Testis (tissue), 5 donors: ENCODE measurements at places on chromosomes 6 and 20.

DNA sequence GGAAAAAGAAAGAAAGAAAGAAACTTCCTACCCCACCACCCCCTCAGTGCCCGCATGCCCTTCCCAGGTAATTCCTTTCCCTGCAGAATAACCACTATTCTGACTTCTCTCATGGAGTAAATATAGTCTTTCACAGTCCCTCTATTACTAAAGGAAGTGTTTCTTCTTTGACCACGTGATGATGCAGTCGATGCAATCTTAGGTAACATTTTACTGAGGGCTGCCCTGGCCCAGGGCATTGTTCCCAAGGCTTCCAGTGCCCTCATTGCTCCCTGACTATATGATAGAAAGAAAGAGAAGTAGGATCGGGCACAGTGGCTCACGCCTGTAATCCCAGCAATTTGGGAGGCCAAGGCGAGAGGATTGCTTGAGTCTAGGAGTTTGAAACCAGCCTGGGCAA is 29.1 kb downstream of the ARHGAP40 start:
- H3K4me1 ChIP-seq = no peaks in the 10 kb centered on the region
- H3K4me3 ChIP-seq = no peak overlapping the region
- no peaks in the 10 kb centered on the region for H3K27me3 ChIP-seq
- no peaks in the 10 kb centered on the region for H3K36me3 ChIP-seq
- no peak overlapping the region for H3K27ac ChIP-seq

DNA sequence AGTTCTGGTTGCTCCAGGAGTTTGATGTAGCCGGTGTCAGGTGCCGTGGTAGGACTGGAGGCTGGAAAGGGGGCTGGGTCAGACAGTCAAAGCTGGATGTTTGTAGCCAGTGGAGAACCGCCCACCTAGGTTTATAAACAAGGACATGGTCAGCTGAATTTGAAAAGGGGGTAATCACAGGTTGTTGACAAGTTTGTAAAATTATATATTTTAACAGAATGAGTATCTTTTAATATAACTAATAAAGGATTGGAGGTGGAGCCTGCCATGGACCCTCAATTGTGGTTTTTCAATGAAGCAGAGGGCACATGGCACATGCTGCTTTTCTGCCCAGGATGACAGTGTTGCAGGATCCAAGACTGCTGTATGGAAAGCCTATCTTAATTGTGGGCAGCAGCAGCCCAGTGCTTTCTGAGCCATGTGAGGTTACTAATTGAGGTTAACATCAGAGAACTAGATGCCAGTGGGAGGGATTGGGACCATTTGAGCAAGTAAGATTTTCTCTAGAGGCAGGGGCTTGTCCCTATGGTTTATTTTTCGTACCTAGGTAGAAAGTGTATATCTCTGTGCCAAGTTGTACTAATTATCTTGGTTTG is 9.7 kb downstream of the HECA start:
- no peak for DNase-seq
- H3K36me3 ChIP-seq = no peaks in the 10 kb centered on the region
- H3K27ac ChIP-seq = no peak overlapping the region

- H3K36me3 ChIP-seq = no peaks in the 10 kb centered on the region
- H3K4me1 ChIP-seq = peaks cover 24% of the 10 kb centered on the region
- DNase-seq = no peak
- no peaks in the 10 kb centered on the region for H3K27me3 ChIP-seq
- peak overlapping the region; percentile 70 for H3K4me3 ChIP-seq
- H3K27ac ChIP-seq = peak overlapping the region; percentile 95
Measured at GRCh38 chr6:56540232-56541029, 102.3 kb downstream of the DST start.

GRCh38 chr6:15113587-15113986 is 132.3 kb upstream of the JARID2 start:
- no peaks in the 10 kb centered on the region for H3K27me3 ChIP-seq
- DNase-seq = no peak
- H3K27ac ChIP-seq = no peak overlapping the region
- no peak overlapping the region for H3K4me3 ChIP-seq
- H3K4me1 ChIP-seq = no peaks in the 10 kb centered on the region

GRCh38 chr6:85561750-85562357 is 31.8 kb downstream of the SNX14 start:
- no peak overlapping the region for H3K4me3 ChIP-seq
- H3K36me3 ChIP-seq = no peaks in the 10 kb centered on the region
- H3K27ac ChIP-seq = no peak overlapping the region
- DNase-seq = no peak
- H3K4me1 ChIP-seq = peaks cover 5% of the 10 kb centered on the region
